Nephron progenitor cell (in vitro differentiated cells): ENCODE measurements at places on chromosomes 13 and 19.

DNA sequence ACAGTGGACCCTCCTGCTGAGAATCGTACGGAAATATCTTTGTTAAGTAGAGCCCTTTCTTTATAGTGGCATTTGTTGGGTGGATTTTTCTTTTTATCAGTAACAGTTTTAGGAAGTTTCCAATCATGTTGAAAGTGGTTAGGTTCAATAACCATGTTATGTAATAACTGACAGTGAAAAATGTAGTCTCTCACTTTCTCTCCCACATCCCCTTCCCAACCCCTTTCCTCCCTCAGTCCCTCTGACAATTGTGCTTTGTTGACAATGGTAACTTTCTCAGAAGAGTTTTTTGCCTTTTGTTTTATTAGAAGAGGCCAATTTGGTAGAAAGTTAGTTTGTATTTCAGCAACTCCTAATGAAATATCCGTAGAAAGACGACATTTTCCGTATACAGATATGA is 77.8 kb upstream of the SLAIN1 start:
- DNase-seq, result no peak

GRCh38 chr19:55153652-55154264 is 3.8 kb downstream of the TNNI3 start:
- DNase-seq, result no peak

DNA sequence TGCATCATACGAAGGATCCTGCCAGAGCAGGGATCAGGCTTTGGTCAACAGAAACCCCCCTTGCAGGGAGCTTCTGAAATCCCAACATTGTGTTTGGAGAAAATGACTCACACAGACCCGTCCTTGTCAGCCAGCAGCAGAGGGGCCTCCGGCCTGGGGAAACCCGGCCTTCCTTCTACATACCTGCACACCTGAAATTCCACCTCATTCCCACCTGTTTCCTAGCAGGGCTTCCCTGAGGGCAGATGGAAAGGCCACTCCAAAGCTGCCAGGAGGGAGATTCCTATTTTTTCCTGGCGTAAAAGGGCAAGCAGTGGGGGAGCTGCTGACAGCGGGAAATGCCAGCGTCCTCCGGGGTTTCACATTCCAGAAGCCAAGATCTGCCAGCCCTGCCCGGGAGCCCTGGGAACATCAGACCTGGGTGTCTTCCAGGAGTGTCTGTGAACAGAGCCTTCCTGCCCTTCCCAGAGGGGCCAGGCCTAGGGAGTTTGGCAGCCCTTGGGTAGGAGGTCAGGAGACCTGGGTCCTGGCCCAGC is 3.0 kb upstream of the IGFL1 start:
- no peak for DNase-seq

- DNase-seq, result no peak
Measured at GRCh38 chr13:38819053-38819452, 132.2 kb downstream of the FREM2 start.

DNA sequence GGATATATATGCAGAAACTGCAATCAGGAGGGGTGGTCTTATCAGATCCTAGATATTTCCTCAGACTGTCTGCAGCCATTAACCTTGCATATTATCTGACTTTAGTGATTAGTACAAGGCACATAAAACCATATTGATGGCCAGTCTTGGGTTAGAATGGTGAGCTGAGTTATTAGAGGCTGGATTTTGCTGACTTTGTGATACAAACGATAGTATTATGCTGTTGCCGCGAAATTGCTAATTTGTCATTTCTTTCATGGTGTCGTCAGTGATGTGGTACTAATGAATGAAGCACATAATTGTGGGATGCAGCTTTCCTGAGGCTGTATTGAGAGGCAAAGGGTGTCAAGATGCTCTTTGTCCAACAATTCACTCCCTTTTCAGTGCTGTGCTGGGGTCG is 172.5 kb downstream of the TEX29 start:
- DNase-seq, result no peak

DNA sequence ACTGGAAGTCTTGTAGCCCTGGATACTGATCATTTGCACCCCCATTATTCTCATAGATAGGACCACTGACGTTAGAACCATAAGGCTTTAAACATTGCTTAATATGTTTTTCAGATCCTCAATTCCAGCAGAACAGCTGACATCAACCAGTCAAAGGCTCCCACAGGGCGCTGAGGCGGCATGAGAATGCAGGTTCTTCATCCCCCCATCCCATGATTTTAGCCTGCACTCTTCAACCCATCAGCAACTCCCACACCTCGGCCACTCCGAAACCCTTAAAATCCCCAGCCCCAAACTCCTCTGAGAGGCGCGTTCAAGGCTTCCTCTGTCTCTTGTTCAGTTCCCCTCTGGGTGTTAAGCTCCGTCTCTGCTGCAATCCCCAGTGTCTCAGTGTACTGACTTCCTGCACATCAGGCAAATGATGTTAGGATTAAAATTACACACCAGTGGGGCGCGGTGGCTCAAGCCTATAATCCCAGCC is 24.3 kb upstream of the LAMP1 start:
- no peak for DNase-seq

DNA sequence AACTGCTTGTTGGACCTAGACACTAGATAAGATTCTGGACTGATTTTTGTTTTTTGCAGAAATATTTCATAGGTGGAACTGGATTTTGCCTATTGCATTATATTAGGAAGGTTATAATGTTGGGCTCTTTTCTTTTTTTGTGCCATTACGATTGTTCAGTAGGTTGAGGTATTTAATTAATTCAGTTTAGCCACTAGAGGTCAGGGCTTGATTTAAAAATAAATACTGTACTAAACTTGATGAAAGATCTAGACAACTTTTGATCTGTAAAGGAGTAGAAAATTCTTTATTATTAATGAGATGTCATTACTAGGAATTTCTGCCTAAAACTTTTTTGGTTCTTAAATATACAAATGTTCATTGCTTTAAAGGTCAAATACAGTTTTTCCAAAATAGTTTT is 15.2 kb upstream of the SUPT20H start:
- no peak for DNase-seq

- DNase-seq, result no peak
Measured at GRCh38 chr13:104592545-104593250, 1526.5 kb upstream of the SLC10A2 start.

DNA sequence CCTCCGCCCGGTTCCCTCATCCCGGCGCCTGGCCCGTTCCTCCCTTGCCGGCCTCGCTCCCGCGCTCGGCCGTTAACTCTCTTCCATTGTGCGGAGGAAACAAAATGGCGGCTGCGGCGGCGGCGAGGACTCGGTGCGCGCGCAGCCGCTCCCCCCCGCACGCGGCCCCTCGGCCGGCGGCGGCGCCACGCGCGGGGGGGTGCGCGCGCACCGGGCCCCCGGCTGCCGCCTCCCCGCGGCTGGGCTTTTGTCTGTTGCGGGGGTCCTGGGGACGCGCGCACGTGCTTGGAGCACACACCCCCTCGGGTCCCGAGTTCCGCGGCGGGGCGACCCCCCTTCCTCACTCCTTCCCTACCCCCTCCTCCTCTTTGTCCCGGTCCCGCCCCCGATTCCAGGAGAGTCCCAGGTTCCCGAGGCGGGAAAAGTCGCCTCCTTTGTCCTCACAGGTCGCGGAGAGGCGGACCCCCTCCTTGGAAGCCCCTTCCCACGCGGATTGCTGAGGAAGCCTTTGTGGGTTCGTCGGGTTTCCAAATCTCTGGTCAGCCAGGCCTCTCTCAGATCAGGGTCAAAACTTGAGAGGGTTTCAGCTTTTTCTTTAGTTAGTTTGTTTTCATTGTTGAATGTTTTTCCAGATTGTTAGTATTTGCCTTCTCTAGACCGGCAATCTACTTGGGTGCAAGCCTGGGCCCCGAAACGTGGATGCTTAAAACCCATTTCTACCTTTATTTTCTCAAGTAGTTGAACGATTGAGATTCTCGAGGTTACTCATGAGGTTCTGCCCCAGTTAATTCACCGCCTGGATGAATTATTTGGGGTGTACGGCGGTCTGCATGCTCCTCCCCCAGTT is 687 bp downstream of the ILF3 start:
- peak; percentile 78 for DNase-seq

DNA sequence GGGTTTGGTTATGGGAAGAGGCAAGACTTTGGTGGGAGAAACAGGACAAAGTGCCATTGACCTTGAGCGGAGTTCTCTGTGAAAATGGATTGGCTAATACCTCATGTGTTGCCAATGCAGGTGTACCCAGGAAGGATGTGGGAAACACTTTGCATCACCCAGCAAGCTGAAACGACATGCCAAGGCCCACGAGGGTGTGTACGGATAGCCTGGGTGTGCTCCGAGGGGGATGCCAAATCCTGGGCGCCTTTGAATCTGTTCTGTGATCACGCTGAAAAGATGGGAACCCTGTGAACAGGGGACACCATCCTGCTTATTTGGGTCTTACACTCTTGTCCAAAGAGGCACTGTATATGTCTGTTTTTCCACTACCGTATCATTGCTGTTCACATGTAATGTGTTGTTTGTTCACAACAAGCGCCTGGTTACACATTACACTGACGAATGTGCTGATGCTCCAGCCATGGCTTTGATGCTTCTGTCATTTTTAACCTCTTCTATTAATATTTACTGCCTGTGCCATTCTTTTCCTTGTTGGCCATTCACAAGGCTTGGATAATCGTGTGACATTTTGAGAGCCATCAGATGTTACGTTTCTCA is 8.3 kb downstream of the GTF3A start:
- no peak for DNase-seq

DNA sequence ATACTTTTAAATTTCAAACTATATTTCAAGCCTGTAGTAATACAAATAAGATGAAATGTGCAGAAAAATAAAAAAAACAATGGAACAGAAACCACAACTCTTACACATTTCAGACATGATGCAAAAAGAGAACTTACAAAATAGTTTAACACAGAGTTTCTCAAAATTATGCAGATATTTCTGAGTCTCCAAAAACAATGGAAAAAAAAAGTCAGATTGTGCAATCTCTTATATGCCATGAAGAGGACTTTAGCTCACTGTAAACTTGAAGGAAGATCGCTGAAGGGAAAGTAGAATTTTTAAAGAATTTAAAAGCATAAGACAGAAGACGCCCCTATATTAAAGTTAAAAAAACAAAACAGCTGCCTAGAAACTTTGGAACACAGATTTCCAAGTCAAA is 20.4 kb downstream of the ZNF708 start:
- no peak for DNase-seq

GRCh38 chr19:7778081-7778480 is 15.0 kb downstream of the CLEC4M start:
- no peak for DNase-seq

DNA sequence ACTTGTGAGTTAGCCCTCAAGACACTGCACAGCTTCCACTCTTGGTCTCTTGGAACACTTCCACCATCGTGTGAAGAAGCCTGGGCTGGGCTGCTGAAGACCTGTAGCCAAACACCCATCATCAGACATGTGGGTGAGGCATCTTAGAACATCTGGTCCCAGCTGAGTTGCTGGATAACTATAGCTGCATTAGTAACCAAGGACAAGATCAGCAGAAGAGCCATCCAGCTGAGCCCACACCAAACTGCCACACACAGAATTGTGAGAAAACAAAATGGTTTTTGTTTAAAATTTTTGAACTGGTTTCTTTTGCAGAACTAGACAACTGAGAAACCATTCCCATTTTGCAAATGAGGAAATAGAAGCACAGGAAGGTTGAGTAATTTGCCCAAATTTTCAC is 56.2 kb downstream of the CCNE1 start:
- no peak for DNase-seq

DNA sequence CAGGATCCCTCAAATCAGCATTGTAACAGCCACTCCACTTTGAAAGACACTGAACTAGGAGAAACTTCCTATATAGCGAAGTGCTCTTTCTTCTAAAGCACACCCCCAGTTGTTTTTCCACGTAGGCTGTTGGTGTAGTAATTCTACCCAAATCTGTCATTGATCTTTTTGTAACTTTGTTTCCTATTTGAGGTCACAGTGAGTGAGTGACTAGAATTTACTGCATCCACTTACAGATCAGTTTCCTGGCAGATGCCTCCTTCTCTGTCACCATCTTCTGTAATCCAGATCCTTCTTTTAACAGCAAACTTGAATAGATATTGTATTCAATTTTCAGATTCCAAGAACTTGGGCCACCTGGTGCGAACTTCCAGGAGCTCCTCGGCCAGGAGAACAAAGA is 15.3 kb downstream of the ZAR1L start:
- DNase-seq, result no peak

- no peak for DNase-seq
Measured at GRCh38 chr13:20654156-20654555, 49.3 kb upstream of the IL17D start.

DNA sequence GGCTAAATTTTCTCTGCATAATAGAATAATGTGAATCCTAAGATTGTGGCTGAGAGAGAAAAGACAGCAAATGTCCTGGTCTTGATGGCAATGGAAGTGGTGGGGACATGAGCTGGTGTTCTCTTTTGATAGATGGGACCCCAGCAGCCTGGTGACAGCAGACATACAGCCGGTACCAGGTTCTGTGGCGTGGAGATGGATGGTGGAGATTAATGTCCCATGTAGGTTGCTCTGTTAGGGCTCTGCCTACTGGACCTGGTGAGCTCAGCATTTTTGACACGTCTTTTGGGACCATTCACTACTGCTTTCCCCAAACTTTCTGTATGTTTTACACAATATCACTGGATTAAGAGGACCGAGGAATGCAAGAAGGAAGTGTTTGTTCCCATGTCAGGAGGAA is 8.2 kb upstream of the SIGLEC14 start:
- DNase-seq, result no peak
